ENCODE measurements at places on chromosomes 13 and 19.

GRCh38 chr13:36712290-36712689 lies 38.5 kb downstream of the SERTM1 start:
- DNase-seq = no peak

- no peak for DNase-seq
Observed at GRCh38 chr13:48621056-48621455, 32.7 kb upstream of the CYSLTR2 start.

DNA sequence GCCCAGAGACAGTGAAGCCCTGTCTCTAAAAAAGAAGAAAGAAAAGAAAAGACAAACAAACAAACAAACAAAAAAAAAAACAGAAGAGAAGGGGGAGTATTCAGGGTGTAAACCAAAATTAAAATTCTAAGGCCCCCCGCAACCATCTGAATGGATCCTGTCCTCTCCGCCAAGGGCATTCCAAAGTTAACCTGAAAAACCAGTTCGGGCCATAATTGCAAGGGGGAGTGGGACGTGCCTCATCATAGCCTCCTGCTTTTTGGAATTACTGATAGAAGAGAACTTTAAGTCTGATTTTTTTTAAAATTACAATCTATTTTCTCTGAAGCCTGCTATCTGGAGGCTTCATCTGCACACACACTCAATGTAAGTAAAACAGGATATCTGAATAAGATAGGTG lies 5.7 kb upstream of the IFNL2 start:
- DNase-seq = no peak

- DNase-seq = no peak
Observed at GRCh38 chr13:31930490-31930889, 101.1 kb upstream of the FRY start.

- peak; percentile 71 for DNase-seq
Observed at GRCh38 chr19:6459262-6460098, at the start of gene SLC25A23. Gene SLC25A23, minus strand, starts transcription at chr19:6459792. Its CDS starts 164 bp downstream, at chr19:6459628.

GRCh38 chr13:60331249-60332012 lies 65.6 kb upstream of the TDRD3 start:
- no peak for DNase-seq

GRCh38 chr19:39531834-39532232 lies 819 bp downstream of the EID2B start:
- no peak for DNase-seq

- DNase-seq = no peak
Observed at GRCh38 chr19:53894707-53895106, 12.7 kb downstream of the PRKCG start.

DNA sequence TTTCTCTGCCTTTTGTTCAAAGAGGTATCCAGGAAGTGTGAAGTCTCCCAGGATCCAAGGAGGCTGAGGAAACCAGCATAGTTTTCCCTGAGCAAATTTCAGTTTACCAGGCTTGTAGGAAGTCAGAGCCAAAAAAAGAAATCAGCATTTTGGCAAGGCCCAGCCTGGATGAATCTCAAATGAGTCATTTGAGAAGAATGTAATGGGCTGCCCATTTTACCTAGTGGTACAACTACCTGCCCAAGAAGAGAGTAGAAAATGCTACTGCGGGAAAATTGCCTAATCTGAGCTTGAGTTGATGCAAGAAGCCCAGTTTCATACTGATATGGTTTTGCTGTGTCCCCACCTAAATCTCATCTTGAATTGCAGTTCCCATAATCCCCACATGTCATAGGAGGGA lies 284.1 kb upstream of the ZNF507 start:
- DNase-seq = no peak

DNA sequence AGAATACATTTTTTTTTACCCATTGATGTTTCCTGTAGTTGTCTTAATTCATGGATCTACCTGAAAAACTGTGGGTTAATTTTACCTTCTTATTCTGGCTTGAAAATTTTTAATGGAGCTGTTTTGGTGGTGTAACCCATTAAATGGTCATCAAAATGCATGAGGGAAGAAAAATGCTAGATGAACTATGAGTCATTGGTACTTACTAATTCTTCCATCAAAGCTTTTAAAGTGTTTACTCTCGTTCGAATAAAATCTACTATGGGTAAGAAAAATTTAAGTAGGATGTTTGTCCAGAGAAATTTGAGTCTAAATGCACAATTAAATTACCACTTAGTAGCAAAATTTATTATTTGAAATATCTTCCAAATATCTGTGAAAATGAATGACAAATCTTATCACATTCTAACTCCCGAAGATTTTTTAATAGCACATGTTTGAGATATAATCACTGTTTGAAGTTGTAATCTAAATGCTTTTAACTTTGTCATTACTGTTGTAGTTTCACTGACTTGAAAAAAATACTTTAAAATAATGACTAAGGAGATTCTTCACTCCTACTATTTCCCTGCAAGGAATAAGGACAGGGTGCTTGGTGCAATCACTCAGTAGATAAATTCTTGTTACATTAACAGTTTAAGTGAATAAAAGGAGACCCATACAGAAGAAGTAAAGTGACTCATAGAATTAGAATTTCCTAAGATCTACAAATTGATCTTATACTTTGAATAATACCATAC lies 437.7 kb downstream of the IRS2 start:
- DNase-seq = no peak

DNA sequence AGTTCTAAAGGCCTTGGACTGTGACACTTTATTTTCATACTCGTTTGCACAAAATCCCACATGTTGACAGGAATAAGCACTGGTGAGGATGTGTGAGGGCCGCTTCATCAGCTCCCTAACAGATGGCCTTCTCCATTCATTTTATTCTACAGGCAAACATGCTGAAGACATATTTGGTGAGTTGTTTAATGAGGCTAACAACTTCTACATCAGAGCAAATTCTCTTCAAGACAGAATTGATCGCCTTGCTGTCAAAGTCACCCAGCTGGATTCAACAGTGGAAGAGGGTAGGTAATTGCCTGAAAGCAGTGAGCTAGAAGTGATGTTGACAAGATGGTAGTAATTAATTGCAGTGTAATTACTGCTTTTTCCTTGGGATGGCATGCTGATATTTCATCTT lies 95.7 kb downstream of the GPR12 start:
- no peak for DNase-seq

- no peak for DNase-seq
Observed at GRCh38 chr13:43567608-43568007, 219.2 kb downstream of the ENOX1 start.

DNA sequence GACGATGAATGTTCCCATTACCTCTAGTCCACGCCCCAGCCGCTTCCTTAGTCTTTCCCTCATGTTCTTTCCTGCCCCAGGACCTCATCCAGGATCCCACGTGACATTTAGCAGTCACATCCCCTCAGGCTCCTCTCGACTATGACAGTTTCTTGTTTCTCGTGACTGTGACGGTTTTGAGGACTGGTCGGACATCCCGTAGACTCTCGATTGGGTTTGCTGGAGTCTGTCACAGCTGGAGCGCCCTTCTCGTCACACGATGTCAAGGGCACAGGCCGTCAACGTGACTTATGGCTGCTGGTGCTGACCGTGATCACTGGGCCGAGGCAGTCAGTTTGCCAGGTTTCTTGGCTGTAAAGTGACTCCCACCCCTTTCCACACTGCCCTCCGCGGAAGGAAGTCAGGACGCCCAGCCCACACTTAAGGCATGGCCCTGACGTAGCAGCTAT lies 22.8 kb downstream of the ELAVL1 start:
- no peak for DNase-seq

Data from substantia nigra (tissue), 51 donors.